Activated CD4-positive, alpha-beta T cell treated with anti-CD3 and anti-CD28 coated beads, Interleukin-2, amount 50 U/mL, for 1 hour (primary cell): ENCODE measurements at places on chromosomes 3 and 15.
A peak's percentile ranks its signal among the peaks of the same experiment; 100 is the strongest.

DNA sequence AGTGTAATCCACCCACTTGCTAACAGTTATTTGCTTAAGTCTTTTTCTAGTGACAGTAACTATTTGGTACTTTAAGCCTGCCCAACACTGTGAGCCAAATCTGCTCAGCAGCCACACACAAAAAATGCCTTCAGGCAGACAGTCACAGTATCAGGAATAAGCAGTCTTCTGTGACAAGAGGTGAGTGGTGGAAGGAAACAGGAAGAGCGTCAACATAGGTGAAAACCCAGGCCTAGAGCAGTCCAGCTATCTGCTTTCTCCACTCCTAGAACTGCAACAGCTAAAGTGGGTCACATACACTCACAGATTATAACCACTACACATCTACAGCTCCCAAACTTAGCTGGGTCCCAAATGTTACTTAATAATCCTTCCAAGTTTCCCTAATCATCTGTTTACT, 213.7 kb downstream of the ZBTB20 start:
- no peak for DNase-seq

DNA sequence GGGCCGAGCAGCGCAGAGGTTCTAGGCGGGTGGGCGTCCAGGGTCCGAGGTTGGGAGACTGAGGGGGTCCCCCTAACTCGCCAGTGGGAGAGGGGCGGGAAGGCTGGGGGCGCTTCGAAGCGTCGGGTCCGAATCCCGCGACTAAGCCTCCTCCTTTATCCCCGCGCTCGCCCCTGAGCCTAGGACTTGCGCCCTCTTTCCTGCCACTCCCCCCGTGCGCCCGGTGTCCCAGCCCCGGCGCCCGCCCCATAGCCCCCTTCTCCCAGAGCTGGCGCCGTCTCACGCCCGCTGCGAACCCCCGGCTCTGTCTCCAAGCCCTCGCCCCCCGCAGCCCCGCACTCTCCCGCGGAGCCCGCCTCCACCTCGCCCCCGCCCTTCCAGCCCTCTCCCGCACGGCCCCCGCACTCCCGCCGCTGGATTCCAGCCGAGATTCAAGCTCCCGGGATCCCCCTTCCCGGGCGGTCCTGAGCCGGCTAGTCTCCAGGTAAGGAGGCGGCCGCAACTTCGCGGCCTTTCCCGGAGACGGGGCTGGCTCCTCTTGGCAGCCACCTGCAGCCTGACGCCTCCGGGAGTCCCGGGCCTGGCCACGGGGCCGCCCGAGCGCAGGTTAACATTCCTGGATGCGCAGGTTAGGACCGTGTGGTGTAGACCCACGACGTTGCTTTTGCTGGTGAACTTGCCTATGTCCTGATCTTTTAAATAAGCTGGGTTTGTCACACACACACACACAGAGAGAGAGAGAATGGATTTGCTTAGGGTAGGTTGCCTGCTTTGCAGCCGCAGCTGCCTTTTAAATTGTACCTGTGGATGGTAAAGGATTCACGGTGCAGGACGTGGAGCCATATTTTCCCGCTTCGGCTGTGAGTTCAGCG, 563 bp downstream of the PXYLP1 start:
- peak; percentile 29 for DNase-seq

DNA sequence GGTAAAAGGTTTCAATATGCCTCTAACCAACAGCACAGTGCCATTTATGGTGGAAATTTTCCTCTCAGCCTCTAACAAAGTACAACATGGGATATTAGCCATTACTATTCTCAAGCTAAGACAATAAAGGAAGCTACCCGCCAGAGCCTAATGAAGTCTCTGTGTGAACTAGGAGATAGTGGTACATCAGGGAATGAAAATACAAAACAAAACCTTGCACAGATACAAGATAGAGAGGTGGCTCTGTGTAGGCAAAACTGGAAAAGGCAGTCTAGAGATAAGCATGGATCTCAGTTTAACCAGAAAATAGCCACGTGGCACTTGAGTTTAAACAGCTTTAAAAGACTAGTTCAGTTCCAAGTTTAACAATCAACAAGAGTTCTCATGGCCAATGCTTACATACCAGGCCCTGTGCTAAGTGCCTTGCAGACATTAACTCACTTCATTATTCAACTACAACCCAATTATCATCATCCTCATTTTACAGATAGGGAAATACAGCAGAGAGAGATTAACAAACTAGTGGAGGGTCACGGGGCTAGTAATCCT, 279.3 kb downstream of the IGSF11 start:
- DNase-seq = no peak

GRCh38 chr15:47516558-47516957, 200.7 kb upstream of the SEMA6D start:
- no peak for DNase-seq

DNA sequence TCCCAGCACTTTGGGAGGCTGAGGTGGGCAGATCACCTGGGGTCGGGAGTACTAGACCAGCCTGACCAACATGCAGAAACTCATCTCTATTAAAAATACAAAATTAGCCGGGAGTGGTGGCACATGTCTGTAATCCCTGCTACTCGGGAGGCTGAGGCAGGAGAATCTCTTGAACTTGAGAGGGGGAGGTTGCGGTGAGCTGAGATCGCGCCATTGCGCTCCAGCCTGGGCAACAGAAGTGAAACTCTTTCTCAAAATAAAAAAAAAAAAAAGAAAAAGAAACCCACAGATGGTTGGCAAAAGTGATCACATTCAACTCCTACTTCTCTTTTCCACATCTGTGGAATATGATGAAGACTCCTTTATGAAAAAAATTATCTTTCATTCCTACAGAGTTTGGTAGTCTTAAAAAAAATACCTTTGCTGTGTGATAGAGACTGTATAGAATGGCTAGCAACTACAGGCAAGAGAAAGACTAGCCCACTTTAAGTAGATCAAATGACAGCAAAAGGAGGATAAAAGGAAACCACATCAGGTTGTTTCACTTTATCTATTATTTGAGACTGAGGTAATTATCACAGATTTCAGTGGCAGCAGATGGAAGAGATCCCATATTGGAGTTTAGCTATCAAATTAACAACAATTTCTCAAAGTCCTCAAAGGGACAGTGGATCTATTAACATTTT, 172.9 kb upstream of the TSPAN3 start:
- DNase-seq = no peak

DNA sequence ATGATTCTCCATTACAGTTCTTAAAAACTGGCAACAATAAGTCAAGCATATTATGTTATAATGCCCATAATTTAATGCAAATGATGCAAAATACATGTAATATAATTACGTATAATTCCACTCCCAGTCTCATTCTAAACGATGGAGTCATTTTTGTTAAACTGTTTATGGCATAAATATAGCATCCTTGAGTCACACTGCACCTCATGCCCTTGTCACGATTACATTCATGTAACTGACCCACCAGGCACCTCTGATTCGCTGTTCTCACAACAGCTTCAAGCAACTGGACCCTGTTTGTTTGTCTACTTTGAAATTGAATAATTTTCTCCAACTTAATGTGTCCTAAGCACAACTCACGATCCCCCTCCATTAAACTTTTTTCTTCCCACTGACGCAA, 148.0 kb upstream of the LRTM1 start:
- no peak for DNase-seq

- no peak for DNase-seq
Observed at GRCh38 chr15:75164625-75165350, 36.9 kb upstream of the C15orf39 start.

DNA sequence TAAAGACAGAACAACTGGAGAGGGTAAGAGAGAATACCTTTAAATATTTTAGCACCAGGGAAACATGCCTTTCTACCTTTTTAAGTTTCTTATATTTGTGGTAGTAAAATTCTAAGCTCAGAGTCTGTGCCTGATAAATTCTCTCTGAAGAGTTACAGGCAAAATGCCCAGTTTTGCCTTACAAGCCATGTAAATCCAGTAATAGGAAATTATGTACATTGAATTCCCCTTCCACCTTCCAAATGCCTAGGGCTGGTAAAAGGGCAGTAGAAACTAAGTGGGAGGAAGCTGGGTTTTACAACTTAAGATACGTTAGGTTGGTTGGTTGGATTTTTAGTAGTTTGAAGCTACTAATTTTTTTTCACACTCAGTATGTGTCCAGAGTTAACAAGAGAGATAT, 43.1 kb upstream of the TP63 start:
- no peak for DNase-seq

GRCh38 chr3:195885036-195885891, 23.1 kb downstream of the TNK2 start:
- no peak for DNase-seq

DNA sequence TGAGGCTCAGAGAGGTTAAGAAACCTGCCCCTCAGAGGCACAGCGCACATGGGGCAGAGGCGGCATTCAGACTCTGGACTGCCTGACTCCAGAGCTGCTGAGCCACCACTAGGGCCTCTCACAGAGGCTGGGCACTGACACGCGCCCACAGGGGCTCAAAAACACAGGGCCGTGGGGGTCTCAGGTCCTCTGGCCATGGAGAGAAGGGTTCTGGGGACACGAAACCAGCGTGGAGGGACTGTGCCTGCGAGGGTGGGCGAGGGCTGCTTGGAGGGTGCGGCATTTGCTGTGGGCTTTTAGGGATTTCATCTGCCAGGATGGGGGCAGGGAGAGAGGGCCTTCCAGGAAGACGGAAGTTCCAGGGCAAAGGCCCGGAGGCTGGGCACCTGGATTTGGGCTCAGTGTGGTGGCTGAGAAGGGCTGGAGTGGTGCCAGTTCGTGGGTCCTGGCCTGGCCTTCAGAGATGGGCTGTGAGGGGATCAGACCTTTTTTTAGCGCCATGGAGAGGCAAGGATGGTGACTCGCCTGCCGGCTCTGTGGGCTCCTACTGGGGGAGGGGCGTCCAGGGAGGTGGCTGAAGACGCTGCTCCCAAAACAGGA, 69.6 kb downstream of the EFCAB12 start:
- no peak for DNase-seq

- no peak for DNase-seq
Observed at GRCh38 chr15:79467865-79468586, 35.9 kb downstream of the MINAR1 start.

DNA sequence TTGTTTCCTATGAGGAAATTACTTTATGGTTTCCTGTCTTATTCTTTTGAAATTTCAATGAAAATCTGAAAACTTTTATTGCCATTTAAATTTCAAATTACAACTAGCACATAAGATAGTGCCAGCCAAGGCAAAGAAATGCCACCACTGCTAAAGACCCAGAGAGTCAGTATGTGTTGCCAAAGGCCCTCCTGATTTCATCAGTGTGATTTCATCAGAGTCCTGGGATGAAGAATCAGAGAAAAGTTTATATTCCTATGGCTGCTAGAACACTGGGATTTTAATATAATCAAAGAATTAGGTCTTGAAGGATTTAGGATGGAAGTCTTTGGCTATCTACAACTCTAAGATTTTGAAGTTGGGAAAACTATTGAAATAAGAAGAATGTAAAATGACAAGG, 434.2 kb upstream of the CCDC54 start:
- no peak for DNase-seq

DNA sequence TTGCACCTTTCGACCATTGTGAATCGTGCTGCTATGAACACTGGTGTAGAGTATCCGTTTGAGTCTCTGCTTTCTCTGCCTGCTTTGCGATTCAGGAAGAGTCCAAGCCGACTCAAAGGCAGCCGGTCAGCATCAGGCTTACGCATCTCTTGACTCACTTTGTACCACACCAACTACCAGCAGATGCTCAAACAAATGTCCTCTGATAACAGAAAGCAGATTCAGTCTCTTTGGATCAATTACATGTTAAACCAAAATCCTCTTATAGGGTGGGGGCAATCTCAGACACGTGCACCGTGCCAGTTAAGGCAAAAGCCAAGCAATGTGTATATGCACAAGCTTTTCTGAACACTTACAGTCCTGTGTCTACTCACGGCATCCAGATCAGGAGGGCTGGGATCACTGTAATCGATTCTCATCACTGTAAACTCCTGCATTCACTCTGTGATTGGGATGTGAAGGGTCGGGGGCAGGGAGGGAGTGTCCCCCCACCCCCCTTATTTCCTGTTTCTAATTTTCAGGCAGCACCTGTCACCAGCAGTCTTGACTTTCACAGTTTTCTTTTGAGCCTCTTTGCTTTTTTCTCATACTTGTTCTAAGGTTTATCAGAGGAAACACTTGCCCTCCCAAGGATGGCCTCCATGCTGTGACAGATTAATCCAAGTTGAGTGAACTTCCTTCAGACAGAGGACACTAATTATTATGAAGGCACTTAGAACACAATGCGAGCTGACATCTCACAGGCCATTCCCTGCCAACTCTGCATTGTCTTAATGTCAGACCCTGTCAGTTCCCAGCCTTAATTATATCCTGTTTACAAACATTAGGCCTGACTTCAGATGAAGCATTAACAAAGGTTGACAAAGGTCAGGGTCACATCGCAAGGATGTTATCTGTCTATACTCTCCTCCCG, 153.5 kb downstream of the MECOM start:
- DNase-seq = no peak
